ENCODE measurements at places on chromosomes 13 and 19.

GRCh38 chr13:97390941-97391600 lies 42.9 kb upstream of the RAP2A start:
- DNase-seq: no peak

DNA sequence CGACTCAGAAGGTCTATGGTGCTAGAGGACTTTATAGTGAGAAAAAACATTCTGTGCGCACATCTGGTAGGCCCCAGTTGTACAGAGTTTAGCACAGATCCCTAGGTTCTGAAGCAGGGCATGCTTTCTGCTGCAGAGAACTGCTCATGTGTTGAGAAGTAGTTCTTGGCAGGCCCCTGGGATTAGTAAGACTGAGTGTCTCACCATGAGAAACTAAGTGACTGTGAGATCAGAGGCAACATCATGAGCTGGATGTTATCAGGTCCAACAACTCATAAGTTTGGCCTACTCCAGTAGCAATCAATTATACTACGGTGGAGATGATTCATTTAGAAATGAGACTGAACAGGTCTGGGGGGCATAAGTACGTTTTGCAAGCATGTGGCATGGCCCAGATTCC lies 507.4 kb upstream of the KLF12 start:
- DNase-seq: no peak

- DNase-seq: no peak
Observed at GRCh38 chr19:47271949-47272348, 2.7 kb upstream of the INAFM1 start.

GRCh38 chr13:45432737-45433380 lies 14.7 kb upstream of the SLC25A30 start:
- no peak for DNase-seq

- DNase-seq: no peak
Observed at GRCh38 chr19:41555748-41556147, 20.2 kb upstream of the CEACAM21 start.

- DNase-seq: no peak
Observed at GRCh38 chr19:1699998-1700732, 47.8 kb upstream of the TCF3 start.

GRCh38 chr19:52200044-52200443 lies 10.2 kb downstream of the PPP2R1A start:
- no peak for DNase-seq

DNA sequence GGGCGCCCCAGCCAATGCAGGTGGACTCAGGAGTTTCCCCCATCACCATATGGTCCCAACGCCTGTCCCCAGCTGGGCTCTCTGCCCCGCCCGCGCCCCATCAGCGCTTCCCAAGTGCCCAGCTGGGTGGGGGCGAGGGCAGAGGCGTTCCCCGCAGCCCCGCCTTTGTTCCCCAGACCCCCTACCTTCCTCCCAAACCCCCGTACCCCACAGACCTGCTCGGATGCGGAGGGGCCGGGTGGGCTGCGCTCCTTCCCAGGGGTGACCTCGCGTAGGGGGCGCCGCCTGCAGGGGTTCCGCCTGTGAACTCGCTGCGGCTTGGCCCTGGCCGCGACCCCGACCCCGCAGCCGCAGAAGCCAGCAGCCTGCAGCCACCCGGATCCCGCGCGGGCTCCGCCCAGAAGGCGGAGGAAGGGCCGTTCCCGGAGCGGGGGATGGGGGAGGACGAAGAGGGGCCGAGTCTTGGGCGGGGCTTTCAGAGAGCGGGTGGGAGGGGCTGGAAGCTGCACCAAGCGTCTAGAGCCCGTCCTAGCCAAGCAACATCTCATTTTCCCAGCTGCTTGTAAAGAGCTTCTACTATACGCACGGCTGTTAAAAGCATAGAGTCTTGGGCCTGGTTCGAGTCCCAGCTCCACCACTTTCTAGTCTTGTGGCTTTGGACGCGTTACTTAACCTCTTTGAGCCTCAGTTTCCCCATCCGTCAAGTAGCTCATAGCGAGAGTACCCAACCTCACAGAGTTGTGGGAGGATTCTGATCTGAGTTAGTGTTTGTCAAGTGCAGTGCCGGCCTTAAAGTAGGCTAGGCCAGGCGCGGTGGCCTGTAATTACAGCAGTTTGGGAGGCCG lies at the start of gene RAB3D:
RAB3D (minus strand) TSS at position 404 of the 845 bp plus-strand sequence. CDS start 2,258 bp downstream, outside the sequence.
- peak; percentile 58 for DNase-seq

DNA sequence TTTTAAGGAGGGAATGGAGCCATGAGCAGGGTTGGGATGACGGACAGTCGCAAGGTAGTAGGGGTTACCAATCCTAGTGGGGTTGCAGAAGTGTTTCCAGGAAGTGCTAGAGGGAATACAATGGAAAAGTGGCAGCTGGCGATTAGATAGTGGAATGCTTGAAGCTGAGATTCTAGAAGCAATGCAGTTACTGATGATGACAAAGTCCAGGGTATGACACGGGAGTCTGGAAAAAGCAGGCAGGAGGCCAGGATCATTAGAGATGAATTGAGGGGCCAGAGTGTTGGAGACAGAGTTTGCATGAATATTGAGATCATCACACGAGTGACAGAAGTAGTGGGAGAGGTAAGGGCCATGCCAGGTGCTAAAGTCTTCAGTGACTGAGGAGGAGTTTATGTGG lies 17.3 kb upstream of the KL start:
- no peak for DNase-seq

- no peak for DNase-seq
Observed at GRCh38 chr19:51294211-51294976, 17.1 kb upstream of the IGLON5 start.

DNA sequence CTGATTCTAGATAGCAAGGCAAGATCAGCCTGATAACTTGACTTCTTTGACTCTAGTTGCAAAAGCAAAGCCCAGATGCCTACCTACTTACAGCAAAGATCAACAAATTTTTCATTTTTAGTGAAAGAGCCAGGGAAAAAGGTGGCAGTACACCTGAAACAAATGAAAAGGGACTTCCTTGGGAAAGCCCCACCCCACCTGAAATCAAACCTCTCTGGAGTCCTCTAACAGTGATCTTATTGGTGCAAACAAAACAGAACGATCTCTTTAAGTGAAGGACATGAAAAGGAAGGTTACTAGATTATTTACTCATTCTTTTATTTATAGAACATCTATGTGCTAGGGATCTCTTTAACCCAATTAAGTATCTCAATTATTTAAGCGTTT lies 507 bp upstream of the LCP1 start:
- no peak for DNase-seq

GRCh38 chr19:42497492-42498168 lies 30.7 kb downstream of the CEACAM1 start:
- no peak for DNase-seq

GRCh38 chr19:40763963-40764362 lies 11.4 kb upstream of the MIA start:
- DNase-seq: no peak

- DNase-seq: no peak
Observed at GRCh38 chr19:18271433-18271841, 2.8 kb downstream of the IQCN start.

DNA sequence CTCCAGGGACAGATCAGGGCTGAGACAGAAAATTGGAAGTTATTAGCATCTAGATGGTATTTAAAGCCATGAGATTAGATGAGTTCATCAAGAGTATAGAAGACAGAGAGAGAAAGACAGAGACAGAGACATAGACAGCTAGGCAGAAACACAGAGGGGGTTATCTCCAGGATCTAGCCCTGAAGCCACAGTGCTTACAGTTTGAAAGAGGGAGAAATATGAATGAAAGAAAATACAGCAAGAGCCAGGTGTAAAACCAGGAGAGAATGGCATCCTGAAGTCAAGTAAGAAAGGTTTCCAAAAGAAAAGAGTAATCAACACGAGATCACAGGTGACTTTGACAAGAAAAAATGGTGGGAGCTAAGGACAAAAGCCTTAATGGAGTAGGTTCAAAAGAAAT lies 111.2 kb downstream of the TBC1D4 start:
- DNase-seq: no peak

- DNase-seq: no peak
Observed at GRCh38 chr19:4652075-4652474, 12.8 kb downstream of the TNFAIP8L1 start.

DNA sequence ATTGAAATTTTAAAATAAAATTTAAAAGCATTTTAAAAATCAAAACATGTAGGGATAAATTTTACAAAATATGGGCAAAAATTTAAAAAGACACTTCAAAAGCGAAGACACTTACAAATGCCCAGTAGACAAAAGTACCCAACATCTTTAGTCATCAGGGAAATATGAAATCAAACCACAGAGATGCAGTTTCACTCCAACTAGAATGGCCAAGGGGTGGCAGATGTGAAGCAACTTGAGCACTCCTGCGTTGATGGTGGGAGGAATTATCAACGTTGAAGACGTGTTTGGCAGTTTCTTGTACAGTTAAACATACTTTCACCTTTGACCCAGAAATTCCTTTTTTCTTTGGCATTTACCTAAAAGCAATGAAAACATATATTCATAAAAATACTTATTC lies 518.0 kb upstream of the SGCG start:
- no peak for DNase-seq

DNA sequence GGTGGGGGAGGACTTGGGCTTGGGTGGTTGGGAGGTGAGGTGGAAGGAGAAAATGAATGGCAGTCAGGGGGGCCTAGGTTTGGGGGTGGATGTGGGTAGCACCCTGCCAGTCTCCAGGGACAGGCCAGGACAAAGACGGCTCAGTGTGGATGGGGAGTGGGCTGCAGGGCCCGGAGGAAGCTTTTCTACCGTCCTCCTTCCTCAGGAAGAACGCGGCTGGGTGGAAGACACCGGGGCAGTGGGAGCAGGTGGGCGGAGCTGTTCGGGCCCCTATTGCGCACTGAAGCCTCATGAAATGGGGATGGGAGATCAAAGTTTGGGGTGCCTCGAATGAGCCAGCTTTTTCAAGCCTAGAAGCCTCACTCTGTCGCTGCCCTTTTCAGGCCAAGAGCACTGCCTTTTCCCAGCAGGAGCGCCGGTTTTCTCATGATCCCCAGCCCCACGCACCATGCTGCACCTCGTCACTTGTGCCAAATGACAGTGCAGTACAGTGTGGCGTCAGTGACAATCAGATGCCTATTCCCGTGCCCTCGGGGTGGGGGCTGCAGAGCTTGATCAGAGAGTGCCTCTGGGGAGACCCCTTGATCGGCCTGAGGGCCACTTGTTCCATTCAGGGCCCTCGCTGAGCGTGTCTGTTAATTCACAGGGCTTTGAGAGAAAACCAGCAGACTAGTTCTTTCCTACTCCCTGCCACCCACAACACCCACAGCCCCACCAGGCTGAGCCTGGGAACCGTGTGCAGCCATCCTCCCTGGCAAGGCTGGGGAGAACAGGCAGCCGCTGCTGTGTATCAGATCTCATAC lies 1.5 kb downstream of the CALM3 start:
- peak; percentile 46 for DNase-seq

DNA sequence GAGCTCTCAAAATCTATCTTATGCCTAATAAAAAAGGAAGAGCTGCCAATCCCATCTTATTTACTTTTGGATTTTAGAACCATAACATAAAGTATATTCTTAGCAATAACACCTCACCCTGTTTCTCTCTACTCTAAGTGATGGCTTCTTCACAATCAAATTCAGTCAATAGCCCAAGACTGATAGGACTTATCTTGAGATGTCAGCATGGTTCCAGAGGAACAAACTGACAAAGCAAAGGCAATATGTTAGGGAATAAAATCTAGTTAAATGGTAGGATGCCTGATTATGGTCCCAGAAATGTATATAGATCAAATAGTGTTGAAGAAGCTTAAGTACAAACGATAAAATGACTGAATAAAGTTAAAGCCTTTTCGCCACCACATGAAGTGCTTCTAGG lies 36.3 kb downstream of the DACH1 start:
- DNase-seq: no peak

GRCh38 chr13:33401238-33401637 lies 115.7 kb upstream of the STARD13 start:
- no peak for DNase-seq

GRCh38 chr13:110523180-110523579 lies 38.3 kb downstream of the RAB20 start:
- DNase-seq: no peak

DNA sequence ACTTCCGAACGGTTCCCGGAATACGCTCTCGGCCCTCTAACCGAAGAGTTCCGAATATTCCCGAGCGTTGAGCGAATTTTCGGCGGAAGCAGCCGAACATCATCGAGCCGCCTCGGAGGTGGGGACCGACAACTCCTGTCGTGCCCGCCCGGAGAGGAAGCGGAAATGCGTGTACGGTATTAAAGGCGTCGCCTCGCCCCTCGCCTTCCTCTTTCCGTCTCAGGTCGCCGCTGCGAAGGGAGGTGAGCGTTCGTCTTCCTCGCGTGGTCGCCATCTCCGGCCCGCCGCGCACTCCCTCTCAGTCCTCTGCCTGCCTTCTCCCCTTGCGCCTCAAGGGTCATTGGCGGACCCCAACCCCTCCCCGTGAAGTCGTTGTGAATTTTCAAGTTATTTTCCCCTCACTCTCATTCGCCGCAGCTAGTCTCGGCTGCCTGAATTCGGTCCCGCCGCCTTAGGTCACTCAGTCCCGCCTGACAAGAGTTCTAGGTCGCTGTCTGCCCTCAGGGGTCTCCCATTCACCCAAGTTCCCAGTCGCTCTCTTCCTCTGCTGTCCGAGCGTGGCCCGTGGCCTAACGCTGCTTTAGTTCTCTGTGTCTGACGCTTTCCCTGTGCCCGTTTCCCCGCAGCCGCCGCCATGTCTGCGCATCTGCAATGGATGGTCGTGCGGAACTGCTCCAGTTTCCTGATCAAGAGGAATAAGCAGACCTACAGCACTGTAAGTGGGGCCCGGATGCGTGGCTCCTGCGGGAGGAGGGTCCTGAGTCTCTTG lies at the start of gene RPL28:
RPL28 (plus strand) TSS at position 209 of the 769 bp plus-strand sequence; CDS start at position 635, 426 bp downstream.
- DNase-seq: peak; percentile 96

GRCh38 chr19:35438096-35438495 lies 10.0 kb upstream of the FFAR2 start:
- DNase-seq: no peak

DNA sequence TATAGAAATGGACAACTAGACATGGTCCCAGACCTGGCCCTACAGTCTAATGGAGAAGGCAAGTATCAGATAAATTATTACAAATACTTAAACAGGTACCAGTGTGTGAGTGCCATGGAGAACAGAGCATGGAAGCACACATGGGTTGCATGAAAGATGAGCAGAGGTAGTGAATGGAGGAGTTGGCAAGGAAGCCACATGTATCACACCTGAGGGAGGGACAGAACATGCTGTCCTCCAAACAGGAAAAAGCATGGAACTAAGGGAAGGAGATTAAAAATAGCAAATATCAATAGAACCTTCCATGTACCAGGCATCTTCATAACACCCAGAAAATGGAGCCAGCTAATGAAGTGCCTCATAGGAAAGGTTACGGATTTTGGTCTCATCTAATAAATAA lies 85.9 kb downstream of the SACS start:
- no peak for DNase-seq

Measured in stimulated activated CD8-positive, alpha-beta memory T cell treated with anti-CD3 and anti-CD28 coated beads, Interleukin-15, amount 100 ng/mL, for 4 hours (primary cell).